Hematopoietic multipotent progenitor cell (in vitro differentiated cells): ENCODE measurements at places on chromosomes 12 and 14.

- DNase-seq: no peak
Observed at GRCh38 chr12:23640754-23641153, 308.7 kb downstream of the SOX5 start.

DNA sequence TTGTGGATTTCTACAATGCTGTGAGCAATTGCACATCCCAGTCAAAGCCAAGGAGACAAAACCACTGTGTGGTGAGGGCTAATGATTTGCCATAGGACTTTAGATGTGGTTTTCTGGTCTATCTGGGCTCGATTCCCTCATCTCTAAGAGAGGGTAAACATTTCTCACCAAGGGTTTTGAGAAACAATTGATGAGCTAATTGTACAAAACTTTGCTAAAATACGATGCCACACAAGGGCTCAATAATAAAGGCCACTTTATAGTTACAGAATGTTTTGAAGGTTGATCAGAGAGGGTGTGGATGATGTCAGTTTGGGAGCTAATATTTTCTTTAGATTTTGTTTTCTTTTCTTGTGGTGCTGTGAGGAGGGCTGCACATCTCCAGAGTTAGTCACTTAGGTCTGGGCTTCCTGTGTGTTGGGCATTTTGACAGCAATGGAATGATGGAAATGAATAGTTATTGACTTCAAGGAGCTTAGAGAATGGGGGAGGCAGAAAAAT lies 60.8 kb upstream of the SLC38A4 start:
- no peak for DNase-seq

GRCh38 chr14:34461334-34462131 lies 507 bp downstream of the SPTSSA start:
- DNase-seq: peak; percentile 23

DNA sequence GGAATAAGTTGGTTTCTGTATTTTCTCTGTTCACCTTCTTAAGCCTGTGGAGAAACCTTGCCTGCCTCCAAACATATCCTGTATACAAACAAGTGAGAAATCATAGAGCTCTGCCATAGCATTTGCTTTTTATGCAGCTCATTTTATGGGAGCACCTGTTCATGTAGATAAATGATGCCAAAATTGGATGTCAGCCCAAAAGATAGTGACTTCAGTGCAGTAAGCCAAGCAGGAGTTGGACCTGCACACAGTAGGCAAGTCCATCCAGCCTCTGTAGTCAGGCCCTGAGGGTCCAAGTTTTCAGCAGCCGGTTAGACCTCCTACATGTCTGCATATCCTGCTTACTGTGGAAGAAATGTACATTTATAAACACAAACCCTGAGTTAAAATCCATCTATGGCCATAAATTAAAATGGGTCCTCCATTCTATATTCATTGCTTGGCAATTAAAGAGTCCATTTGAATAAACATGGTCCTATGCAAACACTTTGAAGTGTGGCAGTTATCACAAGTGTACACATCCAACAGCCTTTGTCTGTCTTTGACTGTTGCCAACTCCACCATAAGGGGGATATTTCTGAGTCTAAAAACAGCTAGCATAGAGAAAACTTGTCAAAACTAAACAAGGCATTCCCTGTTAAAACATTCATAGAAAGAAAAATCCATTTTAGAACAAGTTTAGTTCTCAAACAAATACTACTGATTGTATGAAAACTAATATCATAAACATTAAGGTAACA lies 847.8 kb downstream of the RPS29 start:
- DNase-seq: no peak

GRCh38 chr12:124130691-124131591 lies 157.9 kb downstream of the ZNF664 start:
- no peak for DNase-seq

DNA sequence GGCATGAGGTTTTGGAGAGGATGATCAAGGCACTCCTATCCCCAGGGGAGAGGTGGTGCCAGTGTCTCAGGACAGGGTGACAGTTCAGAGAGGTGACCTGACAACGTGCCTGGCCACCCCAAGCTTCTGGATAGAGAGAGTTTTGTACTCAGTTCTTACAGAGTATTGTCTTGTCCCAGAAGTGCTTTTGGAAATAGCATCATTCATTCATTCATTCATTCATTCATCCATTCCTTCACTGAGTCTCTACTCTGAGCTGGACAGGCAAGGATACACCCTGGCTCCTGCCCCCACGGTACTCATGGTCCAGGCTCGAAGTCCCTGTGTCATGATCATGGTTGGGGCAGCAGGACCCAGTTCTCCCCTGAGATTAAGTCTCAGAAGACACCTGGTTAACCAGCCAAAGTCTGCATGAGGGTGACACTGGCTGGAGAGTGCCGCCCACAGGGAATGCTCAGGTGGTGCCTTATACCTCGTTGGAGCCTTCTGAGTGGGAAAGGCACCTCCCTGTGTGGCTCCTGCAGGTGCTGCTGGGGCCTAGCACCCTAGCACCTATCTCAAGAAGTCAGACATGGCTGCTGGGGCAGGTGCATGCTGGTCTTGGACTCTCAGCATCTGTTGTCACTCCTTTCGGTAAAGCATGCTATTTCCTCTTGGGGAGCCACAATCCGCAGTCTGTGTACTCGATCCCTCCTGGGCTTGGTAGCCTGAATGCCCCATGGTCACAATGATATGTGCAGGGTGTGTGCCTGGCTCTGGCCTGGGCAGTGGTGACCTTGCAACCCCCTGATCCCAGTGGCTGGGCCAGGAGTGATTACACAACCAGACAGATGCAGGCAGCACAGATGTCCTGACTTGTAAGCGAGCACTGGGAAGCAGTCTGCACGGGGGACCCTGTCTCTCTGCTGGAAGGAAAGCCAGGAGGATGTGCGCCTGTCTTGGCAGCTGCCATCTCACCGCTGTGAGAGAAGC lies 57.8 kb downstream of the C14orf132 start:
- DNase-seq: no peak

- peak; percentile 43 for DNase-seq
Observed at GRCh38 chr14:104137297-104138097, 890 bp upstream of the KIF26A start.

DNA sequence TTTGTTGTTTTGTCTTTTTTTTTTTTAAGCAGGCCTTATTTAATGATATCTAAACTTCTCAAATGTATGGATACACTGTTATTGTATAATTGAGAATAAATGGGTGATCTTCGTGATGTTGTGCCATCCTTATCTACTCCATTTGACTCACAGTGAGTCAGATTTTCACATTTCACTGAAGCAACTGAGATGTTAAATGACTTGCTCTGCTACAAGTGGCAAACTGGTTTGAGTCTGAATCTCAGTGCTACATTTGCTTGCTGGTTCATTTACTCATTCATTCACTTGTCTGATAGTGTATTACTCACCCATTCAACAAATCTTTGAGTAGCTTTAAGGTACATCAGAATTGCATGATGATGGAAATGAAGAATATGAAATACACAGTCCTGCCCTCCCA lies 2.6 kb downstream of the KIAA0586 start:
- no peak for DNase-seq

DNA sequence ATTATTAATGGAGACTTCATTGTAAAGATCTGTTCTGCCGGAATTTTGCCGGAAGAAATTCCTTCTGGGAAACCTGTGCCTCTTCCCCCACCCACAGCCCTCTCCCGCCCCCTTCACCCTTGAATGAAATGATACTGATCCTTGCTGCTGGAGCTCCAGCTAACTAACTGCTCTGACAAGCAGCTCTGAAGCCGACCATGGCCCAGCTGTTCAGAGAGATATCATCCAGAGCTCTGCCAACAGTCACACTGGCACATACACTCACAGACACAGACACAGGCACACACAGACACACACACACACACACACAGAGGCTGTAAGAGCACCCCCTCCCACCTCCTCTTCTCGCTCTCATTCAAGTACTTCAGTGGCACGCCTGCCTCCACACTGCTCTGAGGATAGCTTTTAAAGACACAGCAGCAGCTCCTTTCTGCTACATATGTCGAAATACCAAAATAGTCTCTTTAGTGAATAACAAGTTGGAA lies 88.6 kb downstream of the R3HDM2 start:
- DNase-seq: peak; percentile 73

DNA sequence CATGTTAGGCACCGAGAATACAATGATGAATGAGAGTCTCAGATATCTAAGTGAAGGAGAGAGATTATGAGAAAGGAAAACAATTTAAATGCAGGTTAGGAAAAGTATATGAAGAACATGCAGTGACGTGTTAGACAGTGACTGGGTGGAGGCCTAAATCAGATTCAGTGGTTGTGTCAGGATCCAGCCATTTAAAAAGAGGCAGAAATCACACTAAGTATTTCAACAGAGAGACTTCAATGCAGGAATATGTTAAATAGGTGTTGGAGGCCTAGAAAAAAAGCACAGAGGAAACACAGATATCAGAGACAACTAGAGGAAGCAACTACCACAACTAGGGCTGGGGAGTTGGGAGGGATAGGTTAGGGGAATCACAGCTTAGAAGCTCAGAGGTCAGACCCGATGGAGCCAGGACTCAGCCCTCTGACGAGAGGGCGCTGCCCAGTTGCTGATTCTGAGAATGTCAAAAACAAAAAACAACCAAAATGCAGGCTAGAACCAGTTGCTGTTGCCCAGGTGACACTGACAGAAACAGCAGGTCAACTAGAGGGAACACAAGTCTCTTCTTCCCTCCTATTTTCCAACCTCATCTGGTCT lies 3.0 kb upstream of the GARIN2 start:
- no peak for DNase-seq

DNA sequence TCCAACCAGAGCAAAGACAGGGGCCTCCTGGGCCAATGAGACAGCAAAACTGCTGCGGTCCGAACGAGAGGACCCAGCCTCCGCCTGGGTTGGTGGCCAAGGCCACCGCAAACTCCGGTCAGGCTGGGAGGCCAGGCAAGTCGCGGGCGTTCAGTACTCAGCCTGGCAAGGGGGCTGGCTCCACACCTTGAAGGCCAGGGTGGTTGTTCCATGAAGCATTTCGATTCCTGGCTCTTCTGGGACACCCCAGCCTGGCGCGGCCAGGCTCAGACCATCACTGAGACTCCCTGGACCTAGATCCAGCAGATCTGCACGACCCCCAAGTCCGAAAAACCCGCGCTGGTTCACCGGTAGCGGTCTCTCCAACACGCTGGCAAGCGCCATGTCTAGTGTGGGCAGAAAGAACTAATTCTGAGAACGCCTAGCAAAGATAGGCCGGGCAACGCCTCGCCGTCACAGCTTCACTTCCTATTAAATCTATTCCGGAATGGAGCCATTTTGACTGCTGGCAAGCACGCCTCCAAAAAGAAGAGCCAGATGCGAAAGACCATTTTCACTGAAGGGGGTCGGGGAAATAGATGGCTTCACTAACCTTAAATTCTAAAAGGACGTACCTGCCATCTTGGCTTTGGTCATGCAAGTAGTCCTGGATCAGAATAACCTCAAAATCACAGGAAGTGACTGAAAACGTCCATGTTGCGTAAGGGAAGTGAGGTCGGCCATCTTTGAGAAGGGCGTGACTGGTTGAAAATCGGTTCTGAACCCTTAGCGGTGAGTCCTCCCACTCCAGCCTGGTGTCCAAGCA lies at the start of gene PSMB5:
PSMB5 (minus strand) TSS at position 403 of the 805 bp plus-strand sequence; CDS start at position 384, 19 bp downstream.
- DNase-seq: peak; percentile 78

- no peak for DNase-seq
Observed at GRCh38 chr12:94046626-94047410, 101.6 kb upstream of the PLXNC1 start.

- no peak for DNase-seq
Observed at GRCh38 chr12:25872137-25872536, 86.3 kb upstream of the RASSF8 start.

GRCh38 chr14:76761960-76762410 lies 717 bp downstream of the VASH1 start:
- no peak for DNase-seq

- no peak for DNase-seq
Observed at GRCh38 chr14:76603713-76604112, 157.6 kb upstream of the VASH1 start.

- DNase-seq: no peak
Observed at GRCh38 chr12:77001276-77001675, 64.1 kb downstream of the E2F7 start.

DNA sequence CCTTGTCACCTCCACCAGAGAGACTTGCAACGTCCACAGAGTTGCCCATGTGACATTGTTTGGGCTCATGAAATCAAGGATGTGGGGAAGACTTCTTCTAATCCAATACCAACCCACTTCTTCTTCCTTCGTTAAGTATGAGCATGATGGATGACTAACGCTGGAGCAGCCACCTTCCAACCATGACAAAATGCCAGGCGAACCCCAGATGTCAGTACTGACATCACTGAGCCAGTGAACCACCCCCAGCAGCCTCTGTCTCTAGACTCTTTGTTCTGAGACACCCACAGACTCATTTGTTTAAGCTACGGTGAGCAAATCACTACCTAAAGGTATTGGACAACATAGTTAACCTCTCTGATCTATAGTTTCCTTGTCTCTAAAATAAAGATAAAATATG lies 123.7 kb downstream of the GRIN2B start:
- no peak for DNase-seq

GRCh38 chr14:93780813-93781400 lies 7.4 kb downstream of the PRIMA1 start:
- no peak for DNase-seq

DNA sequence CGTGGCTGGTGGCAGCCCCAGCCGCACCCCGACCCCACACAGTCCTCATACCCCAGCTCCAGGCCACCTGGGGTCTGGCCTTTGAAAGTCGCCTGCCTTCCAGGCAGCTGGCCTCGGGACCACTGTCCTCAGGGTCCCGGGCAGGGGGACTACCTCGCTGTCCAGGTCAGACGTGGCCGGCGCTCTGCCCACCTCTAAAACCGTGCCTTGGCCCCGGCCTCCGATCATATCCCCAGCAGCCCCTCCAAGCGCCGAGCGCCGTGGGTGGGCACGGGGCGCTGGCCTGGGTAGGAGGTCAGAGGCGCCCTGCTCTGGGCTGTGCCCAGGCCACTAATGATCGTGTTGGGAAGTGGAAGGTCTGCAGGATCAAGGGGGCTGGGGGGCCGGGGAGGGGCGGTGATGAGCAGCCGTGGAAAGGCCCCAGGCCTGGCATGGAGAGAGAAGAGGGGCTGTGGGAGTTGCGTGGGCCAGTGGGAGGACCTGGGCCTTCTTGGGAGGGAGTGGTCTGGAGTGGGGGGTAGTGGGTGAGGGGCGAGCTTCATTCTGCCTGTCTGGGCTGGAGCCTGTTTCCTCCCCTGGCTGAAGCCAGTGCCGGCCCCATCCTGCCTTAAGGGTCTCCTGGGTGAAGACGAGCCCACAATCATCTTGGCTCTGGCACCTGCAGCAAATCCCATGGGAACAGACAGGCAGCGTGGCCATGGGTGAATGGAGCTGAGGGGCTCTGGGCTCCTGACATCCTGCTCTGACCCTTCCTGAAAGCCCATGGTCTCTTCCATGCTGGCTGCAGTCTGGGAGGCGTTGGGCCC lies 4.9 kb downstream of the TMEM121 start:
- DNase-seq: no peak

DNA sequence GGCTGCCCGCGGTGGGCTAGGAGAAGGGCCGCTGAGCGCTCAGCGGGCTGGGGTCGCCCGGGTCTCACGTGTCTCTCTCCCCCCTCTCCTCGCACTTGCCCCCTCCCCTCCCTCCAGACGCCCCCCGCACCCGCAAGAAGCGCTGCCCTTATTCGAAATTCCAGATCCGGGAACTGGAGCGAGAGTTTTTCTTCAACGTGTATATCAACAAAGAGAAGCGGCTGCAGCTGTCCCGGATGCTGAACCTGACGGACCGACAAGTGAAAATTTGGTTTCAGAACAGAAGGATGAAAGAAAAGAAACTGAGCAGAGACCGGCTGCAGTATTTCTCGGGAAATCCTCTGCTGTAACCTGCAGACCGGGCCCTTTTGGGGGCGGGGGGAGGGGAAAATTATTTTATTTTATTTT lies 314 bp upstream of the HOTAIR start:
- DNase-seq: no peak

GRCh38 chr12:11677752-11678151 lies 28.3 kb downstream of the ETV6 start:
- DNase-seq: no peak

- DNase-seq: no peak
Observed at GRCh38 chr14:61404637-61405036, 83.3 kb downstream of the PRKCH start.
